ENCODE measurements at places on chromosomes 7 and 10.

DNA sequence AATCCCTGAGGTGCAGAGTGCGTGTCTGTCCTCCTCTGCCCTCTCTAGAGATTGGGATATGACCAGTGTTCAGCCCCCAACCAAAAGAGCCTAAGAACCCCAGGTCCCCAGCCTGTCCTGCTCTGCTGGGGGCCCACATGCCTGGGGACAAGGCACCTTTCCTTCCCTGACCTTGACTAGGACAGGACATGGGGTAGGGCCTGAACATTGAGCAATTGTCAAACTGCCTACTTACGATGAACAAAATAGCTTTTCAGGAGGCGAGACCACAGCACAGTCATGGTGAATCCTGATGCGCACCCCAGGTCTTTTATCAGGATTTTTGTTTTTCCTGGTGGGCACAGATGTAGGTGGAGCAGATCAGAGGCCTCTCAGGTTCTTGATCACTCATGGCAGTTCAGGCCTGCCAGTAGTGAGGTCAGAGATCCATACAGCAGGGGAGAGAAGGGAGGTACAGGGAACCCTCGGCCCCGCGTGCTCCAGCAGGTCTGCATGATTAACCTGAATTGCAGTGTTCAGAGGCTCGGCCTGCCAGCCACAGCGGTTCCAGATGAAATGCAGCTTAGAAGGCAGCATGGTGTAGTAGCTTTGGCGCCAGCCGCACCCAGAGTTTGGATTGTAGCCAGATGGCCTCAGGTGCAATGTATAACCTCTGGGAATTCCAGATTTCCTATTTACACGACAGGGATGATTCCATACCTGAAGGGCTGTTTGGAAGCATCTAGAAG, 191.3 kb downstream of the CUX1 start:
- DNase-seq = no peak

- no peak for DNase-seq
Observed at GRCh38 chr10:44166441-44166840, 218.5 kb downstream of the CXCL12 start.

DNA sequence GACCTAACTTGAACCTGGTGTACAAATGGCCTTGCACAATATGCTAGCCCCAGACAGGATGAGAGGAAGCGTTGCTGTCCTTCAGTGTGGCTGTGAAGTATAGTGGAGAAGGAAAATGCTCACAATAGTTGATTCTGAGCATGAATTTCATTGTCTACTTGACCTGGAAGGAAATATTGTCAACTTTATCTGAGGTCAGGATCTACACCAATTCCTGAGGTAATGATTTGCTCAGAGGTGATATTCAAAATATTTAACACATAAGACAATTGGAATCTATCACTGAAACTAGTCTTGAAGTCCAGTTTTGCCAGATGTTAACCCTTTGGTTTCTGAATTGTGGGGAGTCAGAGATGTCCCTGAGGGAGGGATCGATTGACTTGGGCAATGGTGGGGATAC, 20.9 kb upstream of the ICA1 start:
- no peak for DNase-seq

DNA sequence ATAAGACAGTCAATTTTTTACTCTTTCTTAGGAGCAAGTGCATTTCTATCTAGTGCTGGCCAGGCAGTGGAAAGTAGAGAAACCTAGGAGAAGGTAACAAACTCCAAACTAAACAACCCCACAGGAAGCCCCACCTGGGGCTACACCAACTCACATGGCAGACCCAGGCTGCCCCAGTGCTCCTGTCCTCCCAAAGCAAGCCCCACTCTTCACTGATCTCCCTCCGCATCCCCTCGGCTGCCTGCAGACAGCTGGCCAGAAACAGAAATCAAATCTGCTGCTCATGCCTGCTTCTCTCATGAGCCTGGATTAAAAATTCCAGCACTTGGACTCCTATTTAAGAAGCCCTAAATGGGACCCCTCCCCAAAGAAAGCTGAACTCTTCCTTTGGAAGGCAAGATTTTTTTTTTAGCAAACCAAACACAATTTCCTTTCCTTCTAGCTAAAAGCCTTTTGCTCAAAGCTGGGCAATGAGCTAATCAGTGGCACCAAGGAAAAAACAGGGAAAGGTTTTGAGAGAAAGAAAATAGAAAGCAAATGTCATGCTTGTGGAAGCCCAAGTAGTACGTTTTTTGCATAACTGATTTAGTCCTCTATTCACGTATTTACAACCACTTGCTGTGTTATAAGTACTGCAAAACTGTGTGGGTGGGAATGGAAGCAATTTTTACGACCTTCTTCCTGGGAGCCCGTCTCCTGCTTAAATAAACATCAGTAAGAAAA, 10.8 kb downstream of the PDE1C start:
- DNase-seq = peak; percentile 50

GRCh38 chr7:36986948-36987724, 262.8 kb upstream of the AOAH start:
- peak; percentile 83 for DNase-seq

- DNase-seq = no peak
Observed at GRCh38 chr7:101581891-101582290, 47.2 kb downstream of the MYL10 start.

GRCh38 chr10:102398172-102399020, 2.9 kb downstream of the NFKB2 start:
- DNase-seq = no peak

- no peak for DNase-seq
Observed at GRCh38 chr10:124180044-124180745, 86.8 kb upstream of the CHST15 start.

- no peak for DNase-seq
Observed at GRCh38 chr10:492836-493235, 196.6 kb downstream of the DIP2C start.

DNA sequence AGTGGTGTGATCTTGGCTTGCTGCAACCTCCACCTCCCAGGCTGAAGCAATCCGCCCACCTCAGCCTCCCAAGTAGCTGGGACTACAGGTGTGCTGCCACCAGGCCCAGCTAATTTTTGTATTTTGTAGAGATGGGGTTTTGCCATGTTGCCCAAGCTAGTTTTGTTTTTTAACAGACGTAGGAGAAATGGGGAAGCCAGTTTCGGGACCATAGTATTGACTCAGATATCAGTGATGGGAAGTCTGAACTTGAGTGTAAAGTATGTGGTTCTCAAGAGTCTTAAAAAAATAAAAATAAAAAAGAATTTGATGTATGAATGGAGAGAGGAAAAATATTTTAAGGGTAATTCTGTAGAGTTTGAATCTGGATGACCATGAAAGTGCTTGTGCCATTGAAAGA, 34.2 kb downstream of the SP4 start:
- DNase-seq = no peak

DNA sequence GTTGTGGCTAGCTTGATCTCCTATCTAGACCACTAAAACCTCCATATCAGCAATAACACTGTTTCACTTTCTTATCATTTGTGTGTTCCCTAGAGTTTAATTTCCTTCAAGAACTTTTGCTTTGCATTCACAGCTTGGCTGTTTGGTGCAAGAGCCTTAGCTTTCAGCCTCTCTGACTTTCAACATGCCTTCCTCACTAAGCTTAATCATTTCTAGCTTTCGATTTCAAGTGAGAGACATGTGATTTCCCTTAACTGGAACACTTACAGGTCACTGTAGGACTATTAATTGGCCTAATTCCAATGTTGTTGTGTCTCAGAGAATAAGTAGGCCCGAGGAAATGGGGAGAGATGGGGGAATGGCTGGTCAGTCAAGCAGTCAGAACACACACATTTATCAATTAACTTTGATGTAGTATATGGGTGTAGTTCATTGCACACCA, 10.6 kb upstream of the BPGM start:
- DNase-seq = no peak

DNA sequence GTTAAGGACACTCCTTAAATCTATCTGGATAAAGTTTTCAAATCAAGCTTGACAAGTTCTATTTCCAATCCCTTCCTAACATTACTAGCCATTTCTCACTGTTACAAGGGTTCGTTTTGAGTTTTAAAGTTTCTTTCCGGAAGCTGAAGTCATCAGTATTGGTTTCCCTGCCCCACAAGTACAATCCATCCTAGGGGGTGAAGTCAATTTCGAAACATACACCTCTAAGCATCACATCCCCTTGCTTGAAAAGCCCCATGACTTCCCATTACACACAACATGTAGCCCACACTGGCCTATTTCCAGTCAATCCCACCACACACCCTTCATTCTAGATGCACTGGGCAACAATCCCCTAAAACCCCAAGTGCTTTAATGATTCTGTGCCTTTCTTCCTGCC, 13.0 kb downstream of the DPY19L1 start:
- no peak for DNase-seq

- DNase-seq = no peak
Observed at GRCh38 chr10:124626759-124627380, 117.3 kb downstream of the FAM53B start.

GRCh38 chr7:6306471-6306870, 34.0 kb upstream of the CYTH3 start:
- peak; percentile 79 for DNase-seq

DNA sequence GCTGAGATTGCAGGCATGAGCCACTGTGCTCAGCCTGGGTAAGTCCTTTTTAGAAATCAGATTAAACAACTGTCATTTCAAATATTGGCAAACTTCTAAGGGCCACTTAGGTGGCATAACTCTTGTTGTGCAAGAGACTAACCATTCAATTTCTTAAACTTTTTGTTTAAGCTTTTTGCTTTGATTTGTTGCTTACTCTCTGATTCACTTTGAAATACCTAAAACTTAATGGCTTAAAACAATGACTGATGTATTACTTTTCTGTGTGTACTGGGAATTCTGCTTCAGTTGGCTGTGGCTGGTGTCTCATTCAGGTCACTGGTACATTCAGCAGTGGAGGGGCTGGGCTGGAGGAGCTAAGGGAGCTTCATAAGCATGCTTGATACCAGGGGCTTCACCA, 28.9 kb downstream of the ZNF25 start:
- no peak for DNase-seq

- DNase-seq = no peak
Observed at GRCh38 chr7:115775981-115776380, 254.6 kb downstream of the TFEC start.

DNA sequence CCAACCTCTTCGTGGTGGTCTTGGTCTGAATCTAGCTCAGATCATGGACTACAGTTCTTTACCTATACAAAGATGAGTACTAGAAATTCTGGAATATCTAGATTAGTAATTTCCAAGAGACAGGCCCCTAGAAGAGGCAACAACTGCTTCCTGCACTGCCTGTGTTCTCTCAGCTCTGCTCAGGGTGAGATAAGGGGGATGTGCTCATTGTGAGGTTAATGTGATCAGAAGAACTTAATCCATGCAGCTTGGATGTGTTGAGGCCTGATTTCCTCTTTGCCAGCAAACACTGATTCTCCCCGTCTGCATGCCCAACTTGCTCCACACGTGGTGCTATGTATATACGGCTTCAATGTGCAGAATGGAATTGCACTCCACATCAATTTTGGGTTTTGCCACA, 268.0 kb downstream of the PHTF2 start:
- DNase-seq = no peak

GRCh38 chr10:96229568-96230030, 41.8 kb downstream of the BLNK start:
- peak; percentile 73 for DNase-seq

GRCh38 chr7:132609222-132609621, 33.0 kb upstream of the PLXNA4 start:
- DNase-seq = peak; percentile 62

DNA sequence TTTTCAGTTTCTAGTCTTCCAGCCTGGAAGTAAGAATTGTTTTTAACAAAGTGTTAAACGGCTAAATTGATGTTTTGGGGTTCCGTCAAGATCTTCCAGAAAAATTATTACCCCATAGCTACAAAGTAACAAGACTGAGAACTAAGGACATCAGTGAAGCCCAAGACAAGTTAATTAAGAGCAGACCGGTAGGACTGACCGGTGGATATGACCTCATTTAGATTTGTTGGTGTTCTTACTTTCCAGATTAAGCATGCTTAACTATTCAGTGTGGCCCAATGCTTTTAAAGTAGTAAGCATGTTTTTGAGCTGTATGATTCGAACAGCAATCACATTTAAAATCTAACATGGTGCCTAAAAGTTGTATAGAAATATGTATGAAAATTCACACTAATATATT, 73.1 kb upstream of the RPA3 start:
- peak; percentile 23 for DNase-seq

DNA sequence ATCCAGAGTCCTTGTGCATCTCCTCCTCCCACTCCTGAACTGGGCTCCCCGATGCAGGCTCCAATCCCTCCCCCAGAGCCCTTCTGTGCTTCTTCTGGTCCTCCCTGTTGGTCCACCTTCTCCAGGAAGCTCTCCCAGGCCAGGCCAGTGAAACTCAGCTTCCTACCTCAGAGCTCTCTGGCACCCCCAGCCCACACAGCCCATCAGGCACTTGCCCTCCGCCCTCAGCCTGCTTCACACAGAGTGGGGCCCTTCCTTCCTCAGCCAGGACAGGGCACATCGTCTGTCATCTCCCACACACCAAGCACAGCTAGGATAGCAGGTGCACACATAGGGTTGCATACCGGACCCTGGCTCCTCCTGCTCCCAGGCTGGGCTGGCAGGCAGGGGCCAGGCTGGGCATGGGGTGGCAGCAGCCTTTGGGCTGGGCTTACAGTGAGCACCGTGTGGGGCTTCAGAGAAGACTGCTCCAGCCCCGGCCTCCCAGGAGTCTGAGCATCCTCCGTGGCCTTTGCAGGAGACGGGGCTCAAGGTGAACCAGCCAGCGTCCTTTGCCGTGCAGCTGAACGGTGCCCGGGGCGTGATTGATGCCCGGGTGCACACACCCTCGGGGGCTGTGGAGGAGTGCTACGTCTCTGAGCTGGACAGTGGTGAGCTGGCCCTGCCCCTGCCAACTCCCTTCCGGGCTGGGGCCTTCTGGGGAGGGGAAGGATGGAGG, 6.5 kb upstream of the ATP6V1F start:
- DNase-seq = no peak

GRCh38 chr7:109782806-109783205, 1213.1 kb downstream of the DNAJB9 start:
- no peak for DNase-seq

- no peak for DNase-seq
Observed at GRCh38 chr7:122764020-122764419, 61.3 kb upstream of the RNF148 start.

GRCh38 chr7:159210581-159211235, 66.0 kb upstream of the VIPR2 start:
- no peak for DNase-seq

DNA sequence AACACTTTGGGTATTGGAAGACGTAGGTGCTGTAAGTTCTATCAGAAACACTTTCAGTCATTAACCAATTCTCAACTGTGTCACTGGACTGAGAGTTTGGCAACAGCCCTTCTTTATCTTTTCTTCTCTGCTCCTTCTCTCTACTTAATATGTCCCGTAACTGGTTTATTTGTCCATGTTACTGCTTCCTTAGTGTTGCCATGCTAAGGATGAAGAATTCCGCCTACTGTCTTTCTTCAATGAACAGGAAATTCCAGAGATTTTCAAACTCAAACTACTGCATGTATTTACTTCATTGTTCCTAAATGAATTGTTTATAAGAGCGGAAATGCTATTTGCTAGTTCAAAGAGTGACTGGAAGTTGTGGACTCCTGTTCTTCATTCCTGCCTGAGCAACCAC, 143.7 kb downstream of the TAX1BP1 start:
- DNase-seq = peak; percentile 53

- DNase-seq = no peak
Observed at GRCh38 chr10:128540128-128540762, 414.0 kb upstream of the MKI67 start.

GRCh38 chr10:93076871-93077270, 3.2 kb downstream of the CYP26A1 start:
- no peak for DNase-seq

All from astrocyte of the hippocampus (primary cell).